AG08396 (cell line): ENCODE measurements at places on chromosomes 1 and 21.

DNA sequence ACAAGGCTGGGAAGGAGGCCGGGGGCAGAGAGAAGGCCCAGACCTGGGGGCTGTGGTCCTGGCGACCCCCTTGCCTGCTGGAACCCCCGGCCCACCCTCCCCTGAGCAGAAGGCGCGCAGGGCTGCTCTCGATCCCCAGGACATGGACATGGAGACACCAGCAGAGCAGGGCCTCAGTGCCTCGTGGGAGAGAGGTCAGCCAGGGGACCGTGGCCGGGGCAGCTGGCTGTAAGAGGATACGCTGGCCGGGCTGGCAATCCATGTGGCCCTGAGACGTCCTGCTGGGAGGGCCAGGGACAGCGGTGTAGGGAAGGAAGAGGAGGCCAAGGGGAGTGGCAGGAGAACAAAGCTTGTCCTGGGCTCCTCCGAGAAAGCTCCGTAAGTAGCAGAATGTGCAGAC lies 132.2 kb downstream of the CASZ1 start:
- DNase-seq: no peak

GRCh38 chr21:16243396-16243795 lies 513.6 kb downstream of the USP25 start:
- no peak for DNase-seq

GRCh38 chr1:81558291-81559076 lies 242.2 kb upstream of the ADGRL2 start:
- DNase-seq: no peak

DNA sequence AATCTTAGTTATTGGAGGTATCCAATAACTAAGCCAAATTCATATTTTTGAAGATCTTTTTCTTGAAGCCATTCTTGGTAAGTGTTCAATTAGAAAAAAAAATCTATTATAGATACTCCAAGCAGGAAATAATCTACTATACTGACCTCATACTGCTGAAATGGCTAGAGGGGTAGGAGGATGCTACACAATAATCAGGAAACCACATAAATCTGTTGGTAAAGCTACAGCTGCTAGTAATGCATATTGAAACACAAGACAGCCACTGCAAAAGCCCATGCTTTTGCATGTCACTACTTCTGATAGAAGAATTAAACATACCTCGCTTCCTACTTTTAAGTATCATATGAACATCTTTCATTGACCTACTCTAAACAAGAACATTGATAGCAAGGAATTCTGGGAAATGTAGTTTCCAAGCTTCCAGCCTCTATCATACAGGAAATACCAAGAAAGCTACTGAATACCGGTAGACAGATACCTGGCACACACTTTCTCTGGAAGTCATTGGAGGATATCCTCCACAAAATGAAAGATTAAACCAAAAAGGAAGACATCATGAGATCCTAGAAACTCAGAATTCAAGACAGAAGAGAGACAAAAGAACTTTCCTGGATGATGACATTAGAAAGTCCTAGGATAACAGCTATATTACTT lies 103.0 kb upstream of the VAV3 start:
- DNase-seq: no peak

DNA sequence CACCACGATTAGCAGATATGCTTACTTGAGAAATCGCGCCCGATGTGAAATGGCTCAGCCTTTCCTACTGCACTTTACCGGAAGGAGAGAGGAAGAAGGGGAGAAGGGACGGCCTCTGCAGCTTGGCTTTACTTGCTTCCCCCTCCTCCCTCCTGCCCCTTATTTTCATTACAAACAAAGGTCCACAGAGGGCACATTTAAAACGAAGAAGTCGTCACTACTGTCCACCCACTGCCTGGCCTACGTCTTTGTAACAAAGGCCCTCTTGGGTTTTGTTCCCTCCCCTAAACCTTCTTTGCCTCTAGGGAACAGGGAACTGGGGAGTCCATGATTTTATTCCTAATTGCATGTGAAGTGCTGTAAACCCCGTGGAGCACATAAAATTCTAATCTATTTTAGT lies 308.5 kb downstream of the LMX1A start:
- DNase-seq: no peak

GRCh38 chr1:36161641-36162531 lies 5.9 kb downstream of the MAP7D1 start:
- DNase-seq: no peak

DNA sequence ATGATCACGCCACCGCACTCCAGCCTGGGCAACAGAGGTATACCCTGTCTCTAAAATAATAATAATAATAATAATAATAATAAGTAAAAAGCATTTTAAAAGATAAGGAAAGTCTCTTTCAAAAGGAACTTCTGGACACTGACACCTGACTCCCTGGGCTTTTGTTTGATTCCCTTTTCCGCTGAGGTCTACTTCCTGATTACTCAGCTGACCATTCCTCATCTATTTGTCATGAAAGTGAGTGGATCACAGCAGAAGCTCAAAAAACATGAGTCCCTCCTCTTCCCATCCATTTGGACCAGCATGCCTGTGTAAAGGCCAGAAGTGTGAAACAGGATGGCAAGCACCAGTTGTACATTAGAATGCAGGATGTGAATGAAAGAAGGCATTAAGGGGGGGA lies 61.1 kb upstream of the FBXO28 start:
- peak; percentile 43 for DNase-seq

DNA sequence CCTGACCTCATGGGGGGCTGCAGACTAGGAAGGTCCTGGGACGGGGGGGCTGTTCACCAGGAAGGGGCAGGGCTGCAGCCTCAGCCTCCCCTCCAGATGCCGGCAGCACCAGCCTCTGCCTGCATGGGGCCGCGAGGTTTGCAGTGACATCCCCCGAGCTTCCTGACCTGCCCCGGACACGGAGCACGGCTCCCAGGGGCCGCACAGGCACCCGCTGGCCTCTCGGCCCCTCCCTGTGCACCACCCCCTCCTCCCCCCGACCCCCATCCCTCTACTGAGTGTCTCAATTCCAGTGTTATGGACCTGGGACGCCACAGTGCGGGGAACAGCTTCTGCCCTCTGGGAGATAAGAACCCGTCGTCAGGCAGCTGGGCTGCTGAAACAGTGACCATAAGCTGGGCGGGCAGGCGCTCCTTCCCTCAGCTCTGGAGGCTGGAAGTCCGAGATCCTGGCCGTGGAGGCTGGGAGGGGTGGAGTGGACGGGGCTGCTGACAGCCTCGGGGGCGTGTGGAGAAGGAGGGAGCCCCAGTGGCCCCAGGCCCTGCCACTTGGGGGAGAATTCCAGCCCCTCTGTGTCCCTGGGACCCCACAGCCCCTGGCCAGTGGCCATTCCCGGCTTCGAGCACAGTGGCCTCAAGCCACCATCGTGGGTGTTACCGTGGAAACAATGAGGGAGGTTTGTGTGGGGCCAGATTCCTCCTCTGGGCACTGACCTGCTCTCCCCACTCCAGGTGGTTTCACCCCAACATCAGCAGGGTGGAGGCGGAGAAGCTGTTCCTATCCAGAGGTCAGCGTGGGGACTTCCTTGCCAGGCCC lies 11.6 kb downstream of the RNF223 start:
- DNase-seq: no peak

- no peak for DNase-seq
Observed at GRCh38 chr1:225977937-225978748, 21.0 kb downstream of the SDE2 start.

GRCh38 chr1:176462674-176463378 lies at the start of gene PAPPA2:
Gene PAPPA2 (plus strand): TSS chr1:176463175. CDS start chr1:176556323, 93,148 bp downstream.
- DNase-seq: no peak

GRCh38 chr1:37485902-37486679 lies 11.7 kb downstream of the ZC3H12A start:
- no peak for DNase-seq

GRCh38 chr1:50231209-50231608 lies 122.5 kb downstream of the ELAVL4 start:
- no peak for DNase-seq

GRCh38 chr1:52707927-52708655 lies 9.9 kb upstream of the COA7 start:
- peak; percentile 65 for DNase-seq

DNA sequence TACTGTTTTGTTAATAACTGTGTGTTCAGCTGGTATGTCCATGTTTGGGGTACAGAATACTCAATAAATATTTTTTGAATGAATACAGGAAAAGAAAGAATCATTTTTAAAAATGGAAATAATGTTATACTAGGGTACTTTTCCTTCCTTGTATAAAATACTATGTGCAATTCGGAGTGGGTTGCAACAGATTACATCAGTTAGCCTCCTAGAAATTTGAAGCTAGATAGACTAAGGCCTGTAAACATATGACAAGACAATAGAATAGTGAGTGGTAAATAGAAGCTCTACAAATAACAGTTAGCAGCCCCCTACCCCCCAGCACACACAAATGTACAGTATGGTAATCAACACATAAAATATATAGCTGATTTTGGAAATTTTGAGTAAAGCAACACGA lies 195.9 kb downstream of the KCNT2 start:
- DNase-seq: no peak

- DNase-seq: no peak
Observed at GRCh38 chr1:185834371-185834905, 100.2 kb downstream of the HMCN1 start.

DNA sequence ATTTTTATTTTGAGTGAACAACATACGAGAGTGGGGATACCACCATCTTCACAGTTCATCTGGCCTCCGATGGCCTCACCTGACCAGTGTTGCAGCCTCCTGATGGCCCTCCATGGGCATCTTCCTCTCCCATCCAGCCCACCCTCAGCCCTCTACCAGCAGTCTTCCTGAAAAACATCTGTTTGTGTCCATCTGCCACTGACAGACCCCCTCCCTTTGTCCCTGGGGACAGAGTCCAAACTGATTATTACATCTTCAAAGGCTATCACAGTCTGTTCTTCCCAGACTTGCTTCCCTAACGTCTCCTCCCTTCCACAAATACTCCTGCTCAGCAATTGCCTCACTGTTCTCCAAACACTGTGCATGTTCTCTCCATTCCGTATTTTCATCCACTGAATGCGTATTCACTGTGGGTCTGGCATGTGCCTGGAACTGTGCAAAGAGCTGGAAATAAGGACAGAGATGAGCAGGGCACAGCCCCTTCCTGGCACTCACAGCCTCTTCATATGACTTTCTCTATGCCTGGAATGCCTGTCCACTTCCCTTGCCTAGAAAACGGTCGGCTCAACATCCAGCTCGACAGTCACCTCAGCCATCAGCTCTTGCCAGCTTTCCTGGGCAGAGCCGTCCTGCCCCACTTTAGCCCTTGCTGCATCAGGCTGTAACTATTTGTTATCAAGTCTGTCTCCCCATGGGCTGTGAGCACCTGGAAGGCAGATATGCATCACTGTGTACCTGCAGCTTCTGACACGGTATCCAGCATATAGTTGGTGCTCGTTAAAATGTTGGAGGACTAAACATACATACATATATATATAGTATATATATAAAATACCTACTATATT lies 8.3 kb upstream of the ATF3 start:
- no peak for DNase-seq

DNA sequence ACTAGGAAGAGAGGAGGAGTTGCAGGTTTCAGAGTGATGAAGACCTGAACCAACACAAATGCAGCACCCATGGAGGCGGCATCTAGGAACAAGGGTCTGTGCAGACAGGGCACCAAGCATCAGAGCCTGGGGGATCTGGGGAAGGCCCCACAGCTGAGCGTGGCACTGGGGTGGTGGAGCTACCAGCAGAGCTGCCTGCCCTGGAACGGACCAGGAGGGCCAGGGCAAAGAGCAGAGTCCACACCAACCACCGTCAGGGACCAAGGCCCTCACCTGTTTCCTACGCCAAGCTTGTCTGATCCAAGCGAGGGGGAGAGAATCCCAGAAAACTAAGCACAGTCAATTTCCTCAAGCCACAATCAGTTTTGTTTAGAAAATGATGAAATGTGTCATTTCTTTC lies 79.0 kb upstream of the SYT6 start:
- no peak for DNase-seq

GRCh38 chr1:18299441-18300338 lies 181.0 kb upstream of the KLHDC7A start:
- DNase-seq: no peak

GRCh38 chr1:35564037-35564883 lies 6.7 kb downstream of the NCDN start:
- peak; percentile 86 for DNase-seq

- DNase-seq: no peak
Observed at GRCh38 chr1:221714227-221715152, 27.4 kb downstream of the DUSP10 start.

- no peak for DNase-seq
Observed at GRCh38 chr1:21579791-21580190, 70.6 kb downstream of the ALPL start.

DNA sequence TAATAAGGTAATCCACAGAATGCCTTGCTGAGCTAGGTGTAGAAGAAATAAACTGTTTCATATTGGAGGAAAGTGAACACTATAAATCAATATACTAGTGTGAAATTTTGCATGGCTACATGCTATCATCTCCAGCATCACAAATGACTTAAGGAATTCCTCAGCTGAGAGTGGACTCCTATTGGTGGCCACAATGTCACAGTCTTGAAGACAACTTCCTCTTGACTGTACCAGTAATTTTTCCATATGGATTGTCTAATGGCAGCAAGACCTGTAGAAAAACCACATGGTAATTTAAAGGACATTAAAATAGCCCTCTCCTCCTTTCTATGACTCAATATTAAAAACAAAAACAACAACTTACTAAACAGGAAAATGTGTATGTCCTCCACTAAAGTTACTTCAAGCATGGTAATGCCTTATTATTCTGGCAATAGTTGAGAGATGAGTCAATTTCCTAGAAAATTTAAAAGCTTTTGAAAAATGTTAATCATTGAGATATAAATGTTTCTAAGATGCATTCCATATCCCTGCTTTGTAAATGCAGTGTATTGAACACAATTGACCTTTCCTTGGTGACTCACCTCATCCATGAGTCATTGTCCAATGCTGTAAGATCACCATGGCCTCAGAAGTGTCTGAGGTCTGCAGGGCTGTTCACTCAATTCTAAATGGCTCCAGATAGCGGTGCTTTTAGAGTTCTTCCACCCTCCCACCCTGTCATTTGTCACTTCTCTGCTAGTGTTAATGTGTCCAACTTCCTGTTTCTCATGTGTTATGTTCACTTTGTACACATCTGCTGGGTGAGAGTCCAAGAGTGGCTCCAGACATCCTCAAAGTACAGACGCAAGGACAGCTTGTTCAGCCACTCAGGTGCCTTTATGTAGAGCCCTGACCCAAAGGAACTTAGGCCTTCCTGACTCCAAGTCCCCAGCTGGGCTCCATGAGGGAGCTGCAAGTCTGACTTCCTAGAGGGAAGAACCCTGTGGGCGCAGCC lies 32.8 kb upstream of the DNASE2B start:
- DNase-seq: peak; percentile 79

- DNase-seq: no peak
Observed at GRCh38 chr1:91428182-91428798, 23.7 kb upstream of the HFM1 start.

- no peak for DNase-seq
Observed at GRCh38 chr21:44704636-44705001, 6.8 kb downstream of the TSPEAR start.

DNA sequence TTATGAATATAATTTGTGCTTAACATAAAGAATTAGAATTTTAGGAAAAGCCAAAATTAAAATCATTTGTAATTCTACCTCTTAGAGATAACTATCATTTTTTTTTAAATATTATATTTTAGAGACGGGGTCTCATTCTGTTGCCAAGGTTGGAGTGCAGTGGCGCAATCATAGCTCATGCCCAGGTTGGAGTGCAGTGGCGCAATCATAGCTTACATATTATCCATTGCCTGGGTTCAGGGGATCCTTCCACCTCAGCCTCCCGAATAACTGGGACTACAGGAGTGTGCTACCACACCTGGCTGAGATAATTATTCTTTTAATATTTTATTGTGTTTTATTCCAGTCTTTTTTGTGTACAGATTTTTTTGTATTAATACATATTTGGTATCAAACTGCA lies 8.3 kb downstream of the RASAL2 start:
- DNase-seq: no peak
